Activated naive CD8-positive, alpha-beta T cell treated with anti-CD3 and anti-CD28 coated beads for 36 hours (primary cell): ENCODE measurements at places on chromosomes 1 and 21.
A peak's percentile ranks its signal among the peaks of the same experiment; 100 is the strongest.

- no peak for DNase-seq
Observed at GRCh38 chr1:10830961-10831668, 34.7 kb upstream of the CASZ1 start.

- no peak for DNase-seq
Observed at GRCh38 chr1:94694226-94694915, 125.8 kb upstream of the SLC44A3 start.

GRCh38 chr1:202045705-202046104, 35.3 kb downstream of the ELF3 start:
- DNase-seq, result no peak

GRCh38 chr1:101059945-101060542, 34.5 kb upstream of the DPH5 start:
- no peak for DNase-seq

DNA sequence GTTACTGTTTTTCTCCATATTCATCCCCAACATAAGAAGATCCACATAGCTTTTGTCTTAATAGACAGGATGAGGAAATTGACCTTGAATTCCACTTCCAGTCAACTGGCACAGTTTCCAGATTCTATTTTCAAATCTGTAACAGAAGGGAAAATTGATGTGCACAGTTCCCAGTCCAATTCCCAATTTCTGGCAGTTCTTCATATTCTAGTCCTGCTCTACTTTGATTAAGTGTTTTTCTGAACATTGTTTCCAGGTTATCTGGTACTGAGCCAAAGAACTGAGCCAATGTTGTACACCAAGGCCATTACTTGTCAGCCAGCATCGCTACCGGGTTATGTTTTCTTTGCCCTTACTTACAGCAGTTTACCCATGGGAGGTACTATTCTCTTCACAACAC, 1755.4 kb downstream of the PLA2G4A start:
- DNase-seq, result no peak

DNA sequence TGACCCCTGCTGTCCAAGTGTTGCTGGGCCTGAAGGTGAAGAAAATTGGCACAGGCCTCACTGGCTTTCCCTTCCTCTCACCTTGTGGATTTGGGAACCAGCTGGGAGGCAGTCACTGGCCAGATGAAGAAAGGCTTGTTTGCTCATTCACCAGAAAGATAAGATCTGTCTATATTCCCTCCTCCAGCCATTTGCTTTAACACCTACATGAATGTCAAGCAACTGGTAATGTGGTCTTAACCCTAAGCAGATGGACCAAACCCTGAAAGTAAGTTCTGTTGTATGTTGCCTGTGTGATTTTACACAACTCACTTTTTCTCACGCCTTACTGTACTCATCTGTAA, 10.3 kb upstream of the SRRM1 start:
- no peak for DNase-seq

DNA sequence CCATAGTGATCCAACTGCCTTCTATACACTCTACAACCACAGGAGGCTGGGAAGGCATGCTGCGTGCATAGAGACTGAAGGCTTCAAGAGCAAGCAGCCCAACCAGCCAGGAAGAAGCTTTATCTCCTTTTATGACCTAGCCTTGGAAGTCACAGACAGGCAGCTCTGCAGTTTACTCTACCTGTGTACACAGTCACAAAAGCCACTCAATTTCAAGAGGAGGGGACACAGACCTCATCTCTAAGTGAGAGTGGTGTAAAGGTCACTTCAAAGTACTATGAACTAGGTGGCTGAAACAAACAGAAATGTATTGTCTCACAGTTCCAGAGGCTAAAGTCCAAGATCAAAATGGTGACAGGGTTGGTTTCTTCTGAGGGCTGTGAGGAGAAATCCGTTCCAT, 69.6 kb upstream of the GJB5 start:
- DNase-seq, result no peak

GRCh38 chr1:79662596-79662995, 656.1 kb upstream of the ADGRL4 start:
- no peak for DNase-seq

DNA sequence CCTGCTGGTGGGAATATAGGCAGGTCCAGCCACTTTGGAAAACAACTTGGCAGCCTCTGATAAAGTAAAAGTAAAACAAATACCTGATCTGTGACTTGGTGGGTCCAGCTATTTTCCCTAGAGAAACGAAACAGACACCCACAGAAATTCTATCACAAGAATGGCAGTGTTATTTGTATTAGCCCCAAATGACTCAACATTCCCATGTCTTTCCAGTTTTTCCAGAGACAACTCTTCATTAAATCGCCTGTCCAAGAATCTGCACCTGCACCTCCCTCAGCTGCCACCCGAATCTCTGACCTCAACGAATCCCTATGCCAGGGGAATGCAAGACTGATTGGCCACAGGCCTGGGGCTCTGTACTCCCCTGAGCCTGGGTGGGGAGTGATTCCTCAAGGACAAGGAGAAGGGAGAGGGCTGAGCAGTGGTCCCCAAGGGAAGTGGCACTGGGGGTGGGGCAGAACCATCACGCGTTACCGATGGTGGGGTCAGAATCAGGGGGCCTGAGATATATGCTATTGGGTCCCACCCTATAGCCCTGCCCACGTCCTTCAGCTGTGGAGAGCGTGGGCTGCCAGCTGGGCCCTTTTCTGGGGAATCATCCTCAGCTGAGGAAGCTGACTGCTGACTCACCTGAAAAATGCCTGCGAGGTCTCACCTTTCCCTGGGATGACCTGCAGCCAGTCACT, 553.0 kb downstream of the PTPRU start:
- DNase-seq, result no peak

GRCh38 chr1:20321573-20321972, 30.9 kb downstream of the VWA5B1 start:
- DNase-seq, result no peak

DNA sequence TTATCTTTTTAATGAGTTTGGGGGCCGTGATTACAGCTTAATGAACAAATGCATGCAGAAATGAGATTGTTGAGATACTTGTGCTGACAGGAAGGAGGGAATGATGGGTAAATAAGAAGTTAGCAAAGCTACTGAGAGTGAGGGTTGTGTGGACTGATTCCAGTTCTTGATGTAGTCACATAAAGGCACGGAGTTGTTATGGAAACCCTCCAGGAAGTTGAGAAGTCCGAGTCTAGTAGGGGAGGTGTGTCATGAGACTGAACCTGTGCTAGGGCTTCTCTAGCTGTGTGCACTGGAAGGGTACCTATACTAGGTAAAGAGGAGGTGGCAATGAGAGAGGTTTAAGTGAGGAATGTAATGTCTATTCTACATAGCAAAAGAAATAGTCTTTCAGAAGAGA, 475.7 kb downstream of the USP25 start:
- no peak for DNase-seq

DNA sequence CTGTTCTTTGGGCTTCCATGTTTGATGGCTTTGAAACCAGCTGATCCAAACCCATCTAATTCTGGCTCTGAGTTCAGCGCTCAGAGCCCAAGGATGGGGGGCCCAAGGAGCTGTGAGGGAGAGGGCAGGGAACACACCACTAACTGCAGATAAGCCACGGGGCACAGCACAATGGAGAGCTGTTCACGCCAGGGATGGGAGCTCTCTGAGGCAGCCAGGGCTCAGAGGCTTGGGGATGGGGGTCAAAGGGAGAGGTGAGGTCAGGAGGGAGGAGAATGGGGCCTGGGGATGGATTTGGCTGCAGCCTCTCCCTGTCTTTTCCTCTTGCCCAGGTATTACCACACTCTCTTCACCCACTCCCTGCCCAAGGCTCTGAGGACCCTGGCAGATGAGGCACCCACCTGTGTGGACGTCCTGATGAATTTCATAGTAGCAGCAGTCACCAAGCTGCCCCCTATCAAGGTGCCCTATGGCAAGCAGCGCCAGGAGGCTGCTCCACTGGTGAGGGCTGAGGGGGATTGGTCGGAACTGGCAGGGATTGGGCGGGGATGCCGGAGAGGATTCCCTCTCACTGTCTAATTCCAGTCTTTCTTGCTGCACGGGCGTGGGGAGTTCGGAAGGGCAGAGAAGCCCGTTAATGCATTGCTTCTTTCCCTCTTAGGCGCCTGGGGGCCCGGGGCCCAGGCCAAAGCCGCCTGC, 11.3 kb downstream of the SLC30A2 start:
- no peak for DNase-seq

DNA sequence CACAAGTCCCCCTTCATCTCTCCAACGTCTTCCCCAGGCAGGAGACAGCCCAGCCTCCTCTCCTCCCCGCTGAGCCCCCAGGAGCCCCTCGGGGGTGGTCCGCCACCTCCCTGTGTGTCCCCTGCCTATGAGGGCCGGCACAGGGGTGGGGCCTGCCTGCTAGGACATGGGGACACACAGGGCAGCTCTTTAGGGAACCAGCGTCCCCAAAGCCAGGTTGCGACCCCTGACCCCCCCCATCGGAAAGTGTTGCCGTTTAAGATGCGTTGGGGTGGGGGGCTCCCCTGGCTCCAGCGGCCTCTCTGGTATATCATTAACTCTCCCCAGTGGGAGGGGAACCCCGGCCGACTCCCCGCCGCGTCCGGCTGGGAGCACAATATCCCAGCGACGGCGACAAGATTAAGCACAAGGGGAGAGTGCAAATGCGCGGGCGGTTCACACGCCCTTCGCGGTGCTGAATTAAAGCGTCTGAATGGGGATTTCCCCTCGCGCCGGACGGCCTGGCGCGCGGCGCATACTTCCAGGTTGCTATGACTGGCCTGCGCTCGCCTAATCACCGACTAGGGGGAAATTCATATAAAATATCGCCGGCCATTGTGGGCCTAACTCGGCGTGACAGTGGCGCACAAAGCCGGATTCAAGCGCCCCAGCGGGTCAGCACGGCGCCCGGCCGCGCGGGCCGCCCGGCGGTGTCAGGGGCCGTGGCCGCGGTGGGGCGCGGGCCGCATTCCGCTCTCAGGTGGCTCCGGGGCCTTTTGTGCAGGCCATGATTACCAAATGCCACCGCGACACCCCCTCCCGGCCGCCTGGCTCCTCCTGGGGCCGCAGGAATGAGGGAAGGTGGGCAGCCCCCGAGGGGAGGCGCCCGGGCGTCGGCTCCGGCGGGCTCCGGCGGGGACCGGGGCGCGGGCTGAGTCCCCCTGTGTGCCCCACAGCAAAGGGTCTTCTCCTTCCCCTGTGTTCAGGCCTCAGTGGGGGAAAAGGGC, 30.9 kb downstream of the WNT3A start:
- DNase-seq, result peak; percentile 71

DNA sequence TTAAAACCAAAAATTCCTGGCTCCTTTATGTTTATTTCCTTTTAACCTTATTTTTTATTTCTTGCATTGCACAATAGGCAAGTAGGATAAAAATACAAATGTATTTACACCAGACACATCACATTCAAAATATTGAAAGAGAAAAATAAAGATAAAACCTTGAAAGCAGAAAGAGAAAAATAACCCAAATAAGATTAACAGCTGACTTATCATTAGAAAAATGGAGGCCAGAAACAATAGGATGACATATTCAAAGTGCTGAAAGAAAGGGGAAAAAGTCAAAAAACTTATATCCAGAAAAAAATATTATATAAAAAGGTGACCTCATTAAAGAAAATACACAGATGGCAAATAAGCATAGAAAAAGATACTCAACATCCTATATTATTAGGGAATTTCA, 459.4 kb downstream of the NUF2 start:
- DNase-seq, result no peak

DNA sequence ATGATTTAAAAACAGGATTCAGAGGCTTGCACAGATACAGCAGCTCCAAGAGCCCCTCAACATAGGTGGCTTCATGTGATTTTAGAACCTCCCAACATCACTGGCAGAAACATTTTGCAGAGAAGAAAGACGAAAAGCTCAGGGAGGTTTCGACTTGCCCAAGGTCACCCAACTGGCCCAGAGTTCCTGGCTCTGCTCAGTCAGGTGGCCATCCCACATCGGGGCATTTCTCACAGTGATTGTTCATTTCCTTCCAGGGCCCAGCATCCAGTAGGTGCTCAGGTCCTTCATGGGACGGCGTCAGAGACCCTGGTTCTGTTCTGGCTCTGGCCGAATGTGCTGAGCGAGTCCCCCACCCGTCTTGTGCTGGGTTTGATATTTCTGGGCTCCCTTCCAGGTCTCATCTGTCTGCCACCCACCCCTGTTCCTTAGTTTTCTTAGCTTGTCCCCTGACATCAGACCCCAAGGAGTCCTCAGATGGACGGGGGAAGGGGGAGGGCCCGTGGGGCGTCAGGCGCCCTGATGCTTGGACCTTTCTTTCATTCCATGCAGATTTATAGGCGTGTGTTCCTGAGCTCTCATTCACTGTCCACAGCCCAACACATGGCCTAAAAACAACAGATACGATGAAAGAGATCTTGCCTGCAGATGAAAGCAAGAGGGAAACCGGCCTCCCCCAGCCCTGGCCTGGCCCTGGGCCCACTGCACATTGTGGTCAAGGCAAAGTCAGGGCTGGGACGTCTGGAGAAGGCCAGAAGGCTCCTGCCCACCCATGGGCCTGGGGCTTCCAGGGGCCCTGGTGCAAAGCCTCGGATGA, 123.1 kb upstream of the ZBTB40 start:
- no peak for DNase-seq

- DNase-seq, result no peak
Observed at GRCh38 chr1:180188091-180188506, 33.4 kb downstream of the QSOX1 start.

- no peak for DNase-seq
Observed at GRCh38 chr1:1141911-1142250, 26.0 kb upstream of the C1orf159 start.

DNA sequence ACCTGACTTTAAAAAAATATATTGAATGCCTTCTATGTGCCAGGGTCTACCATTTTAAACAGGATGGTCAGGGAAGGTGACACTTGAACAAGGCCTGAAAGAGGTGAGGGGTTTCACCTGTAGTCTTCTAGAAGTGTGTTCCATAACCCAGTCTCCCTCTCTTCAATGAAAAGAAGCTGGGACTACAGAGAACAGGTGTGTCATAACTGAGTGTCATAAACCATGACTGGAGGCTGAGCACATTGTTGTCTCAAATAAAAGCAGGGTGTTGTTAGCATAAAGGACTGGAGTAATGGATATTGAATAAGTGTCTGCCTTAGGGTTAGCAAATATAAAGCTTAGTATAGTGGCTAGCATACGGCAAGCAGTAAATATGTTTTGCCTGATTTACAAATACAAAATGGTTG, 65.4 kb downstream of the SYDE2 start:
- no peak for DNase-seq

DNA sequence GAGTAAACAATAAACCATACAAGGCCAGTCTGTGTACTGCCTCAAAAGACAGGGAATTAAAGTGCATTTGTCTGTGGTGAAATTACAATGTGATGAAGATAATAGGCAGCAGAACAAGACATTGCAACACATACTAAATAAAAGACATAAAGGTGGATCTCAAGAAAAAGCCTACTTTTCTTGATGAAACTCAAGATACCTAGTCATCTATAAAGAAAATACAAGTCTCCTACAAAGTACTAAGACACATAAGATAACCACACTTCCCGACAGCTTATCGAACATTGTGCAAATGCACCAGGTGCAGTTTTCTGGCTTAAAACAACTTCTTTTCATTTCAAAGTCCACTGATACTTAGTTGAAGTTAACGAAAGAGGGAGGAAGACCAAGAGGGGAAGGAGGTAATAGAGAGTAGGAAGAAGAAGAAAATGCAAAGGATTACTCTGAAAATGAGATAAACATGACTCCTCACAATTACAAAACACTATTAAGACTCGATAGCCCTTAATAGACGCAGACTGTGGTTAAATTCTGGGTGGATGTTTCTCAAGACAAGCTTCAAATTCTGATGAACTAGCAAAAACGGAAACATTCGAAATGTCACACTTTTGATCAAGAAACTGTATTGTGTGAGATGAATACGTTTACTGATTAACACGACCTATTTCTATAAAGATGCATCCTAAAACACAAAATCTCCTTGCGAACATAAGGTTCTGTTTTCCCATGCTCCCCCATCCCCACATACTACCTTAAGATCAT, 2.0 kb downstream of the HNRNPR start:
- no peak for DNase-seq

GRCh38 chr1:156795787-156796186, 20.9 kb downstream of the SH2D2A start:
- DNase-seq, result no peak
